ENCODE measurements at places on chromosomes 11 and 22.

DNA sequence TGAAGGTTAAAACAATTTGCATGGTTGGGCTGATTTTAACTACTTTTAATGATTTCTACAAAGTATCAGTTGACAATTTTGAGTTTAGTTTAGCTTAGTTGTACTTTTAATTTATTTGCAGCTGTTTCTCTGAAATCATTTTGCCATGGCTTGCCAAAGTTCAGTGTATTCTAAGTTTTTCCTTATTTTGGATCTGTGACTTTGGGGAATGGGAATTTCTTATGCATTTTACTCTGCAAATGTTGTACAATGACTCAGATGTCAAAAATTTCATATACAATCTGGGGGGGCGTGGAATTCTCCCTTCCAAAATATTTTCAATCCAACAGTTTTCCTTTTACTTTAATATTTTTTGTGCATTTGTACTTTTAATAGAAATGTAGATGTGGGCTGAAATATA lies 8.9 kb upstream of the DCHS1 start:
- DNase-seq, result no peak

DNA sequence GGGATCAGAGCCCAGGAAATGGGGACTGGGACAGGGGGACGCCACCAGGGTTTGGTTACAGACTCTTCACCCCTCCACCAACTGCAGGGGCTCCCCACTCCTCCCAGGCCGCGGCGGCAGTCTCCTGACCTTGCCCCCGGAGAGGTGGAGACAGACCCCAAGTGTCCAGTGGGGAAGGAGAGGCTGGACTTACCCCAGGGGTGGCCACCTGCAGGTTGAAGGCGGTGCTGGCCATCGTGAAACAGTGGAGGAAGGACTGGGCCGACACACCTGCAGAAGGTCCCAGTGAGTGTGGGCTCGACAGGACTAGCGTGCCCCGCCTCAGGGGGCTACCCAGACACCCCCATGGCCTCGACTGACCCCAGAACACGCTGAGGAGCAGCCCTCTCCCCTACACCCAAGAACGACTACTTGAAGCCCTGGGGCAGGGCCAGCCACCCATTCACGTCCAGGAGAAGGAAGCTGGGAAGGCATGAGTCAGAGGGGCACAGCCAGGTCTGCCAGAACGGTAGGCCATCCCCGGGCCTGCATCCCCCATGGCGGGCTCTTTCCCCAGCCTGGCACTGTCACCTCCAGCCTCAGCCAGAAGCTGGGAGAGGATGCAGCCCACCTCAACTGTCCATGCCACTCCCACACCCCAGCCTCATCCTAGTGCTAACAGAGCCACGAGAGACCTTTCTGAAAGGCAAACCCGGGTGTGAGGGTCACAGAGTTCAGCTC lies 2.3 kb downstream of the GATD1 start:
- DNase-seq, result peak; percentile 82

DNA sequence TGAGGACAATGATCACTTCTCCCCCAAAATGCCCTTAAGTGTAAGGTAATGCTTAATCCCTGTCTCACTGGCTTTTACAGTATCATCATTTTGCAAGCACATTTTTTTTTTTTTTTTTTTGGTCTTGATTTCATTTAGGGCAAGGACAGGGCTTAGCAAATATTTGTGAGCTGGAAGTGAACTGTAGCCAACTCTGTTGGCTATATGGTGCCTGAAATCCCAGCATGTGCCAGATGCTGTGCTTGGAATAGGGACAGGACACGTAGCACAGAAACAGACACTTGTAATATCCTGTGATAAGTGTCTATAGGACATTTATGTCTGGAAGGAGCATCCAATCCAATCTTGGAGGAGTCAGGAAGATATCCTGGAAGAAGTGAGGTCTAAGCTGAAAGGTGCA lies 198.3 kb downstream of the NAV2 start:
- no peak for DNase-seq

DNA sequence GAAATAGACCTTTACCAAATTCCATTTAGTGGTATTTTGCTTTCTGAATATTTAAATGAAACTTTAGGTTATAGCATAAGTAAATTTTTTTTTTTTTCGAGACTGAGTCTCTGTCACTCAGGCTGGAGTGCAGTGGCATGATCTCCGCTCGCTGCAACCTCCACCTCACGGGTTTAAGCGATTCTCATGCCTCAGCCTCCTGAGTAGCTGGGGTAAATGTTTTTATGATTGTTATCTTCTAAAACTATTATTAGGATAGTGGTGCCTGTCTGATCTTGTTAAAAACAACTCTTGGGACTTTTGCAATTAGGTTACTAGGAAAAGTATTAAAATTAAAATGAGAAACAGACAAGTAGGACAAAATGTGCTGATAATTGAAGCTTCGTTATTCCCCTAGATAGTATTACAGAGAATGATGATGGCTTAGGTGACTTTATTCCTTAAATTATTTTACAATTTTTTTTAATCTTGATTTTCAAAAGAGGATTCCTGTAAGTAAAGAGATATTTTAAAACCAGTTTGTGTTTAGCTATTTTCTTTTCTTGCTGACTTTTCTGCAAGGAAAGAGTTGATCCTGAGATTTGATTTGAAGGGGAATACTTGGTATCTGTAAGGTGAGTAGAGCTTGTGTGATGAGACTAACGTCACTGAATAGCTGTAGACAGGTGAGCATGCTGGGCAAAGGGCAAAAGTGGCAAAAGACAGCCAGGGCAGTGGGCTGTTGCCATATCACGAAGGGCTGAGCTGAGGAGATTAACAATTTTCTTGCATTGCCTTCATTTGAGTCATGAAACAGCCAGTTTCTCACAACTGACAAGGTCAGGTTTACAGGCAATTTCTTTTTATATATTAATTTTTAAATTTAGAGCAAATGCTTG lies 20.8 kb downstream of the CRKL start:
- no peak for DNase-seq

- DNase-seq, result peak; percentile 56
These were observed 13.7 kb downstream of the MFNG start for GRCh38 chr22:37472418-37473006.

DNA sequence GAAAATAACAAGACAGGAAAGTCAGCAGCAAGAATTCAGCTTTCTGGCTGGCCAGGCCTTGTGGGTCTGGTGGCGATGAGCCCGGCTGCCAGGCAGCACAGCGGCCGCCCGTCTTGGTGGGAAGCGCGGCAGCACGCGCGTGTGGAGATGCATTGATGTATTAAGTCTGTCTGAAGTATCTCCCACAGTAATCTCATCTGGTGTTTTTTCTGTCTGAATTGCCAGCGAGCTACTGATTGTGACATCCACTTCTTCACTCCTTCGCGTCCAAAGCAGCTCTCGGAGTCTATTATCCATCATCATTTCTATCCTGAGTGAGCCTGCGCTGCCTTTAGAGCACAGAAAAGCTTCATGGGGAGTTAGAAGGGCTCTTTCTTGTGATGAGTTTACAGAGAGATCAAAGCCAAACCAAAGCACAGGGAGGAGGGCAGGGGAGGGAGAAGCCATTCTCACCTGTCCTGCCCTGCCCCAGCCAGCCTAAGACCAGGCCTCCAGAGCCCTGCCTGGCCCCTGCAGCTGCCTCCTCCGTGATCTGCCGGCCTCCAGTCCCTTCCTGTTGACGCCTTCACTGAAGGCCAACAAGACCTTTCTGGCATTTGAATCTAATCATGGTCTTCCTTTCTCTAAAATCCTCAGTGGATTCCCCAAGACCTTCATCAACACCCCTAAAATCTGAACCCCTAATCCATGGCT lies 1419.0 kb downstream of the TBC1D22A start:
- DNase-seq, result no peak

GRCh38 chr11:57491371-57492061 lies 24.0 kb downstream of the SLC43A1 start:
- DNase-seq, result peak; percentile 51

GRCh38 chr22:41908411-41909309 lies 6.2 kb downstream of the SHISA8 start:
- DNase-seq, result peak; percentile 62

GRCh38 chr11:68074584-68075352 lies 35.9 kb downstream of the TCIRG1 start:
- DNase-seq, result no peak

DNA sequence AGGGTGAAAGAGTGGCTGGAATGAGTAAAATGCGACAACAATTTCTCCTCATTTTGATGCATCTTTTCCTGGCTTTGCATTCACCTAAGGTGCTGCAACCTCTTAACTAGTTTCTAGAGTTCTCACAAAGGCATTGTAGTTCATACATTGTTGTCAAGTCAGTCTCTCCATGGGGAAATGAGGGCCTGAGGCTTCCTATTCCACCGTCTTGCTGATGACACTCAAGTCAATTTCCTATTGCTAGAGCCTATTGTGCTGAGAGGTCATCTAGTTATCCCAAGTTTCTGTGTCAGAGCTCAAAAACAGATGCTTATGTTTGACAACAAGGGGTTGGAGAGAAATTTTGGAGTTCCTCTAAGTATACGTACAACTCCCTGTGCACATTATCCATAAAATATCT lies 11.6 kb upstream of the MS4A6A start:
- DNase-seq, result no peak

GRCh38 chr11:46837860-46838259 lies 8.2 kb downstream of the CKAP5 start:
- DNase-seq, result no peak

- no peak for DNase-seq
These were observed 25.6 kb downstream of the PARVB start for GRCh38 chr22:44049486-44050231.

GRCh38 chr22:41405588-41405987 lies 23.8 kb downstream of the TEF start:
- DNase-seq, result no peak

DNA sequence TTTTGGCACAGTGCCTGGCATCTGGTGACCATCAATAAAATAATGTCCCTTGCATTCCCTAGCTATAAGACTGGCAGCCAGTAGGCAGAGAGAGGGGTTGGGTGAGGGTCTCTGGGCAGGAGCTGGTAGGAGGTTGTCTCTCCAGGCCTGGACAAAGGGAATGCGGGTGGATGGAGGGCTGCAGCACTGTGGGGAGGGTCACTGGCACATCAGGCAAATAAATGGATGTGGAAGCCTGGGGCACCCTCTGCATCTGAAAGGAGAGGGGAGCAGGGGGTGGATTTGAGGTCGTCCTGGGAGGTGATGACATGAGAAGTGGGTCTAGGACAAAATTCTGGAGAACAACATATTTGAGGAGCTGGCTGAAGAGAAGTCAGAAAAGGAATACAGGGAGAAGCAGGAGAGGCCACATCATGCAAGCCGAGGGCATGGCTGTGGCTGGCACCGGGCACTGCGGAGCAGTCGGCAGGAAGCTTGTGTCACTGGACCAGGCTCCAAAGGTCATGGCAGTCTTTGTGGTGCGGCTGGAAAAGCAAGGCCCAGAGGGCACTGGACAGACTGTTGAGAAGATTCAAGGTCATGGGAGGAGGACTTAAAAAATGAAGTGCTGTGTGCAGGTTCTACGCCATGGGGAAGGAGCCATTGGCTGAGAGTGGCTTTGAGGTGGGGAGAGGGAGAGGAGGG lies 36.5 kb upstream of the THY1 start:
- no peak for DNase-seq

DNA sequence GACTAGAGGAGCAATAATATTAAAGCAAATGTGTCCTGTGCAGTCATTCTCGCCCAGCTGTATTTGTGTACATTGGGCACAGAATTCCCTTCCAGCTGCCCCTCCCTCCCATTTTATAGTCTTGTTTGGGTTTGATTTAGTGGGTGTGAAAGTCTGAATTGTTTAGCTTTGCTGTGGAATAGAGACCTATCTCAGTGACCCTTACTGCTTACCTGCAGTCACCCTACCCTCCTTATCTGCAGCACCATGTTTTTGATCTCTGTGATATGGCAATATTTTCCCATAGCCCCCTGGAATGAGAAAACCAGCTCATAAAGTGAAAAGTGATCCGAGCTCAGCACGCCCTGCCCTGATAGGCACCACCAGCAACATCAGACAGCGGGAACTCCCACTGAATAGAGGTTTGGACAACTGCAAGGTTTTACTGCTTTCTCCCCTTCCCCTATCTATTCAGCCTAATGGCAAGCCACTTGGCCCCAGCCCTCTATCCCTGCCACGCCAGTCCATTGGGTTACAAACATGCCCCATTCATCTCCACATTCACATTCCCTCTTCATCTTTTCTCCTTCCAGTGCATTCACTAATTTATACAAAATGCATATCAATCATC lies 199.0 kb downstream of the ETS1 start:
- DNase-seq, result no peak

- DNase-seq, result no peak
These were observed 268.6 kb downstream of the TMEM135 start for GRCh38 chr11:87306262-87306851.

- DNase-seq, result no peak
These were observed 213.7 kb upstream of the TBCEL start for GRCh38 chr11:120810251-120810650.

DNA sequence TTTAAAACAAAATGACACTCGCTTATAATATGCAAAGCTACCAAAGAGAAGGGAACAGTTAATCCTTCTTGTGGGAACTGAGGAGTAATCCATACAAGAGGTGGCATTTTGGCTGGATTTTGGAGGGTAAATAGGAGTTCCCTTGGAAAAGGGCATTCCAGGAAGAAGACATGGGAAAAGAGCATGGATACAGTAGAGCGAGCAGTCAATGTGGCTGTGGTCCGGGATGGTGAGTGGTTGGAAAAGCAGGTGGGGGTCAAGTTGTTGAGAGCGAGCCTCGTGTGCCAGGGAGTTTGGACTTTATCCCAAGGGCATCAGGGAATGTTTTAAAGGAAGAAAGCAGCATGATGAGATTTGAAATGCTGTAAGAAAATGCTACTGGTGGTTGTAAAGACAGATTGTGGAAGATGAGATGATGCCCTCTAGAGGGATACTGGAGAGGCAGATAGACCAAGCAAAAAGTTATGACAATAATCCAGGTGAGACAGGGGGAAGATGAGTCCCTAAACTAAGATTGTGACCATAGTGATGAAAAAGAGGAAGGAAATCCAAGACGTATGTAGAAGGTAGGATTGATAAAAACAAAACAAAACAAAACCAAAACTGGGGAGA lies 3.8 kb upstream of the MMP7 start:
- no peak for DNase-seq

- no peak for DNase-seq
These were observed 575.9 kb upstream of the CCDC90B start for GRCh38 chr11:83862033-83862432.

DNA sequence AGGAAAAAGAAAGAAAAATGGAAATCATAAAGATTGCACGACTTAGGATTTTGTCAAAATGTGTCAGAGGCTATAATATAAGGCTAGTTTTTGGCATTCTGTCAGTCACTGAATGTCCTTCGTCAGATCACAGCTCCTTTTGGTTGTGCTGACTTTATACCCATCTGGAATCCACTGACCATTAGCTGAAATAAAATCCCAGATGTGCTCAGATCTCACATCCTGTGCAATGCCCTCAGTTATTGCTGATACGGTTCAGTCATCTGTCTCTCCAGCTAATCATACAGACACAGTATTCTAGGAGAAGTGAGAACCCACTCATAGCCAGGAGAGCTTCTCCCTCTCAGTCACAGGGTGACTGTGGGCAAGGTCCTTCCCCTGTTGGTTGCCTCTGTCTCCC lies 11.5 kb downstream of the CD44 start:
- DNase-seq, result no peak

- no peak for DNase-seq
These were observed 129.2 kb downstream of the CACNA1I start for GRCh38 chr22:39699631-39700360.
